Kidney epithelial cell (primary cell): ENCODE measurements at places on chromosomes 7 and 10. TPM values are rescaled to one million over a fixed set of nuclear protein-coding genes. Genes with fewer than 3 reads are reported as not detected.

The TRPV5 gene
- not detected in 2 replicates for total RNA-seq

The AFAP1L2 gene
- total RNA-seq: 8.1 and 10.2 TPM in 2 replicates

The TAS2R41 gene
- total RNA-seq: not detected in 2 replicates

The ABCB1 gene
- total RNA-seq: 3.0 and 5.0 TPM in 2 replicates

The AZGP1 gene
- total RNA-seq: 0.75 TPM in 1 of 2 replicates, not detected in the other

The MGAM2 gene
- under 0.01 and 0.48 TPM in 2 replicates for total RNA-seq

The SLC39A12 gene
- not detected in 2 replicates for total RNA-seq

The OTUD1 gene
- total RNA-seq: 13.7 and 14.4 TPM in 2 replicates

The GNGT1 gene
- total RNA-seq: not detected in 2 replicates

The SLC26A3 gene
- not detected in 2 replicates for total RNA-seq

The OPN4 gene
- not detected in 2 replicates for total RNA-seq

The UCMA gene
- total RNA-seq: not detected in 2 replicates

The TRPV6 gene
- 7.6 and 10.6 TPM in 2 replicates for total RNA-seq

The TRDMT1 gene
- 6.3 and 7.4 TPM in 2 replicates for total RNA-seq

The TRIM24 gene
- 20.7 and 22.4 TPM in 2 replicates for total RNA-seq

DNA sequence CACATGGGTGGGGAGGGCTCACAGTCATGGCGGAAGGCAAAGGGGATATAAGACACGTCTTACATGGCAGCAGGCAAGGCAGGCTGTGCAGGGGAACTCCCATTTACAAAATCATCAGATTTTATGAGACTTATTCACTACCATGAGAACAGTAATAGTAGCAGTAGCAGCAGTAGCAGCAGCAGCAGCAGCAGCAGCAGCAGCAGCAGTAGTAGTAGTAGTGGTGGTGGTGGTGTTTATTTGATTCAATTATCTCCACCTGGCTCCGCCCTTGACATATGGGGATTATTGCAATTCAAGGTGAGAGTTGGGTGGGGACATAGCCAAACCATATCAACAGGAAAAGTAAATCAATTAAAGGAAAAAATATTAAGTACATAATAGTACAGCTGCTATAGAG is 184.7 kb downstream of the LRMDA start:
- no peak for DNase-seq

- no peak for DNase-seq
Observed at GRCh38 chr7:37765872-37766525, 82.4 kb upstream of the NME8 start.

DNA sequence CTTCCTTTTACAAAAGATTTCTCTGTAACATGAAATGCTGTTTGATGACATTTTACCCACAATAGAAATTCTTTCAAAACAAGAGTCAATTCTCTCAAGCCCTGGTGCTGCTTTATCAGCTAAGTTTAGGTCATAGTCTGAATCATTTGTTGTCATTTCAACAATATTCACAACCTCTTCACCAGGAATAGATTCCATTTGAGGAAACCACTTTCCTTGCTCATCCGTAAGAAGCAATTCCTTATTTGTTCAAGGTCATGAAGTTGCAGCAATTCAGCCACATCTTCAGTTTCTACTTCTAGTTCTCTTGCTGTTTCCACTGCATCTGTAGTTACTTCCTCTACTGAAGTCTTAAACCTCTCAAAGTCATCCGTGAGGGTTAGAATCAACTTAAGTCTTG is 315.3 kb downstream of the TYW1 start:
- no peak for DNase-seq

- DNase-seq: no peak
Observed at GRCh38 chr10:89869180-89869579, 167.8 kb downstream of the KIF20B start.

DNA sequence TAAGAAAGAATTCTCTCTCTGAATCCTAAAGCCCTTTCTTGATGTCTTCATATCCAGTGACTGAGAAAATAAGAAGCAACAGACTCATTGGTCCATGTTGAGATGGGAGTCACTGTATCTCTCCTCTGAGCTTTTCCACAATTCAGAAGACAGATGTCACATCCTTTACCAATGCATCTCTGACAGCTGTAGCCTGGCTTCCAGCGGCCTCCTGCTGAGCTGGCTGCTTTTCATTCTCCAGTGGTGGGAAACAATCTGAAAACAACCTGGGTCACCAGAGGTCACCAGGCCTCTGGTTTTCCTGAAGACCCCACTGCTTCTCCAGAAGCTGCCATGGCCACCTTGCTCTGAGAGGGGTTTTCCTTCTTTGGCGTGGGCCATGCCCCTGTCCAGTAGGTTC is 18.3 kb upstream of the RPA3 start:
- no peak for DNase-seq

- no peak for DNase-seq
Observed at GRCh38 chr7:1864161-1864940, 194.3 kb downstream of the ELFN1 start.

DNA sequence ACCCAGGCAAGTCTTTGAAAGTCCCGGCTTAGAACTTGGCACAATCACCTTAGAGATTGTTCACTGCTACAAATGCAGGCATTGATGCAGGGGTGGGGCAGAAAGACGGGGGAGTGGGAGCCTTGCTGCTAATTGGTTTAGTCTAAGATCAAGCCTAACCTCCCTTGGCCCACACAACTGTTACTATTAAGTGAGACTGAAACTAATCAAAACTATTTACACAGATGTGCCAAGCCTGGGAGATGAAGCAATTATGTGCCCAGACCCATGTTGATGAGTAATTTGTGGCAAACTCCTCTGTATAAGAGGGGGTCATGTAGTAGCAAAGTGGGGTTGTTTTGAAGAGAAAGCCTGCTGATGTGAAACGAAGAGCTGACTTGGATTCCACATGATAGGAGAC is 178.2 kb upstream of the ITGB1 start:
- DNase-seq: peak; percentile 84

DNA sequence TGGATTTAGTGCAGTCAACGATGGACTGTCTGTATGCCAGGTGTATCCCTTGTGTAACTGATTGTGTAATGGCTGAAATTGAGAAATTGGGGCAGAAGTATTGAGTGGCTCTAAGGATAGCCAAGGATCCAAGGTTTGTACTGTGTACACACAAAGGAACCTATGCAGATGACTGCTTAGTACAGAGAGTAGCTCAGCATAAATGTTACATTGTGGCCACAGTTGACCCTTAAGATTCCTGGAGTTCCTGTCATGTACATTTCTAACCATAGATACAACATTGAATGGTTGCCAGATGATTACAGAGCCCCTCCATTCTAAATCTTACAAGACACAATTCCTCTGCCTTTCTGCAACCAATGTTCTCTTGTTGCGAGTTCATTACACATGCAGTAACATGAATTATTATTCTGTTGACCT is 25.3 kb downstream of the CCDC126 start:
- DNase-seq: no peak

GRCh38 chr7:55548295-55548731 is 24.0 kb downstream of the VOPP1 start:
- no peak for DNase-seq

GRCh38 chr7:111690364-111691111 is 128.2 kb upstream of the IMMP2L start:
- DNase-seq: no peak

DNA sequence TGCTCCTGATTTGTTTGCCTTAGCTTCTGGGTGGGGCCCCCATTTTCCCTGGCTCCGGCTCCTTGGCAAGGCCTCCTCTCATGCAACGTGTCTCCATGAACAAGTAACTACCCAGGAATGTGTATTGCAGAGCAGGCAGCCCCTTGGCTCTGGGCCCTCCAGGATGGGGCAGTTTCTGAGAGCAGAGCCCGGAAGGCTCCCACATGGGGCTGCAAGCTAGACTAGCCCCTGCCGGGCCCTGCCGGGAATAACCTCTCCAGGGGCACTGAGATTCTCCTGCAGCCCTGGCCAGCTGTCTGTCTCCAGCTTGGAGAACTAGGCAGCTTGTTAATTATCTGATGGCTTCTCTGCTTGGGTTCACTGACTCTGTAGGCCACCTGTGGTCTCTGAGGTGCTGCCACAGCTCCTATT is 184.0 kb upstream of the INHBA start:
- DNase-seq: no peak

GRCh38 chr7:37150180-37150579 is 298.5 kb downstream of the ELMO1 start:
- no peak for DNase-seq

DNA sequence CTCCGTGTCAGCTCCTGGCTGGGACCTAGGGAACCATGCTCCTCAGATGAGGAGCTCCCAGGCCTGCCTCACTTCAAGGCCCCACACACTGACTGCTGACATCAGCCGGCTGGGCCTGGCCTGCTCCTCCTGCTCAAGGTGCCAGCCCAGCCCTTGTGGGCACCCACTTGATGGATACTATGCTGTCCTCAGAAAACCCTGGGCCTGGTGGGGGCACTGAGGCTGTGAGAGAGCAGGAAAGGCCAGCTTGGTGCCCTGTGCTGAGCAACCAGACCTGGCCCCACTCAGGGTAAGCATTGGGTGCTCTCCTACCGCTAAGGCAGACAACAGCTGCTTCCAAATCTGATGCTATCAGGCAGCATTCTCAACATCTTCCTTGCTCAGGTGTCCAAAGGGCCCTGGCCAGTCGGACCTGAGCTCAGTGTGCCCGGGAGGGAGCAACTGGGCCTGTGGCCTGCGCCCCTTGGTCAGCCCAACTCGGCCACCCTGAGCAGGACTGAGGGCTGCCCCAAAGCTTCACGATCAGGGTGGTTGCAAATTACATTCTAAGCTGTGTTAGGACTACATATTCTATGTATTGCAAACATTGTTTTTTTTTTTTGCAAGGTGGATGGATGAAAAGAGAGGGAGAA is 21.9 kb upstream of the ANTXRL start:
- DNase-seq: no peak

- DNase-seq: no peak
Observed at GRCh38 chr10:24652381-24652957, 71.2 kb downstream of the ARHGAP21 start.

- DNase-seq: no peak
Observed at GRCh38 chr7:28729281-28729680, 228.8 kb downstream of the TRIL start.

DNA sequence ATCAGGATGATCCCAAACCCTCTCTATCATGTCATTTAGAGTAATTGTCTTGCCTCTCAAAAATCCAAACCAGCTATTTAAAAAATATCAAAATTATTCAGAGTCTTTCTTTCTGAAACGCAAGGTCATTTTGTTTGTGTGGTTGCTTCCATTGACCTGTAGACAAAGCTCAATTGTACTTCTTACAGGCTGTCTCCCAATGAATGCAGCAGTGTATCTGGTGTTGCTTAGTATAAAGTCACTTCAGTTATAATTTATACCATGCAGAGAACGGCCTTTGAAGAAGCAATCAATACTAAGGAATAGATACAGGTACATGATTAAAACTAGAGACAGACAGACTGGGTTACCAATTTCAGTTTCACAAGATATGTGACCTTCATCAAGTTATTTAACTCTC is 80.9 kb downstream of the DOCK4 start:
- DNase-seq: no peak

DNA sequence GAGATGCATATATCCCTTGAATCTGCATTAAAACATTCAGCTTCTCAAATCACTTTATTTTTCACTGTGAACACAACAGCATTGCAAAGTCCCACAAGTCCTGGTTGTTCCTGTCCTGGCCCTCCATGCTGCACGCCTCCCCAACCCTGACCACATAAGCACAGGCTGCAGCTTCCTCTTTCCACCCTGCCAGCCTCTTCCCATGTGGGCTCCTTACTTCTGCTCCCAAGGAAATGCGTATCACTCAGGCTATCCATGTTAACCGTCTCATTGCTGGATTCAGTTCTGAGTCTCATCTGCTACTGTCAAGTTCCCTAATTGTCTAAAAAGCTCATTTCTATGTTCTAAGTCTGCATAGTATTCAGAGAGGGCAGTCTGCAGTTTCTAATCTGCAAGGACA is 89.7 kb upstream of the ZPBP start:
- DNase-seq: no peak

GRCh38 chr10:36780158-36780557 is 345.2 kb upstream of the ANKRD30A start:
- no peak for DNase-seq

DNA sequence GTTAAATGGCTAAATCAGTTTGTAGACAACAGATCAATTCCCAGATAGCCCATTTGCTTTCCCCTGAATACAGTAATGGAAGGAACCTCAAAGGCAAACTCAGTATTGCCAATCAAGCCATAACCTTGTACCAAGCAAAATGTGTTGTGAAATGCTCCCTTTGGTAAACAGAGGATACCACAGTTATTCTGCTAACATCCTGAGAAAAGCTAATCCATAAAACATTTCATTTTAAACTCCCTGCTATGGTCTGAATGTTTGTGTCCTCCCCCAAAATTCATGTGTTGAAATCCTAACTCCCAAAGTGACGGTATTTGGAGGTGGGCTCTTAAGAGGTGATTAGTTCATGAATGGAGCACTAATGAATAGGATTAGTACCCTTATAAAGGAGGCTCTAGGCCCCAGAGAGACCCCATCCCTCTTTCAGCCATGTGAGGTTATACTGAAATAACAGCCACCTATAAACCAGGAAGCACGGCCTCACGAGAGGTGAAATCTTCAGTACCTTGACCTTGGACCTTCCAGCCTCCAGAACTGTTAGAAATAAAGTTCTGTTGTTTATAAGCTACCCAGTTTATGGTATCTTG is 89.3 kb upstream of the RNF148 start:
- no peak for DNase-seq

DNA sequence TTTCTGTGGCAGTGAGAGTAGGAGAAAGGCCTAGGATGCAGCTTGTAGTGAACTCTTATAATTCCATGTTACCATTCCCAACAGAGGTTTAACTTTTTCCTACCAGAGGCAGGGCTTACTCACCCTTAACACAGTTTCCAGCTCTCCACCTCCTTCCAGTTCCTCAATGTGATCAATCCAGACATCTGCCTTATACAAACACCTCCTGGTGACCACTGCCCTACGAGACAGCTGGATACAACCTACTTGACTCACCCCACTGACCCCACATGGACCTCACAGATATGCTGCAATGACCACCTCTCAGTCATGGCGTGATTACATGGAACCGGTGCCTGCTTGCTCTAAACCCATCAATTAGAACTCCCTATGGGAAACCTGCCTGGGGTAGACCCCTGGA is 326.5 kb downstream of the TNS3 start:
- no peak for DNase-seq

DNA sequence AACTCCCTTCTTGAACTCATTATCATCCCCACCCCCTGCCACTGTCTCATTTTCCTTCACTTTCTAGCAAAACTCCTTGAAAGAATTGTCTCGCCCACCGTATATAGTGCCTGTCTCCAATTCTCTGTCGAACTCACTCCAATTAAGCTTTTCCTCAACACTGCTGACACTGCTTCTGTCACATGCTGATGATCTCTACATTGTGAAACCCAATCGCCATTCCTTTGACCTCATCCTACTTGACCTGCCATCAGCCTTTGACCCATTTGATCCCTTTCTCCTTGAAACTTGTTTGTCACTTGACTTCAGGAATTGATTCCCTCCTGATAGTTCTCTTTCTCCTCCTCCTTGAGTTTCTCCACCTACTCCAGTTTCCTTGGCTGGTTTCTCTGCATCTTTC is 54.8 kb downstream of the CCDC71L start:
- DNase-seq: no peak

GRCh38 chr10:103145046-103145445 is 48.0 kb downstream of the NT5C2 start:
- DNase-seq: no peak
